ENCODE measurements at places on chromosomes 5 and 9.

- H3K4me1 ChIP-seq = peaks cover 10% of the 10 kb centered on the region
- H3K27me3 ChIP-seq = peaks cover 95% of the 10 kb centered on the region
- H3K27ac ChIP-seq = no peak overlapping the region
- no peak for DNase-seq
- no peaks in the 10 kb centered on the region for H3K36me3 ChIP-seq
Observed at GRCh38 chr9:132146039-132146438, 15.8 kb upstream of the NTNG2 start.

GRCh38 chr9:95193067-95193466 is 124.4 kb downstream of the FANCC start:
- peaks cover 28% of the 10 kb centered on the region for H3K4me1 ChIP-seq
- H3K27ac ChIP-seq = no peak overlapping the region
- H3K27me3 ChIP-seq = no peaks in the 10 kb centered on the region
- H3K36me3 ChIP-seq = no peaks in the 10 kb centered on the region
- DNase-seq = no peak

DNA sequence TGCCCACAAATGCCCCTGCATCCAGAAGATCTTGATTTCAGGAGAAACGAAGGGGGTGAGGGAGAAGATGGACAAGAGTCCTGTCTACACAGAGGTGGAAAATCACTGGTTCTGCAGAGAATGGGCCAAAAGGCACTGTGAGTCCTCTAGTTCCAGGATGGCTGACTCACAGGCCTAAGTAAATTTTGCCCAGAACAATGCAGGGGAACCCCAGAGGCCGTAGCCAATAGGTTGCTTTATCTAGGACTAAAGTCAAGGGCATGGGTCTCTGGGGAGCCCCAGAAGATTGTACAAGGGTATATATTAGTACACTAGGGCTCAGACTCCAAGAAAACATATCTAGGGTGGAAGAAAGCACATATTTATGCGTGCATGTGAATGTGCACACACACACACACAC is 98.0 kb downstream of the SLIT3 start:
- H3K4me1 ChIP-seq = no peaks in the 10 kb centered on the region

- peaks cover 8% of the 10 kb centered on the region for H3K4me1 ChIP-seq
- DNase-seq = no peak
- H3K27ac ChIP-seq = no peak overlapping the region
- no peaks in the 10 kb centered on the region for H3K36me3 ChIP-seq
- H3K4me3 ChIP-seq = no peak overlapping the region
Observed at GRCh38 chr5:40601198-40601868, 78.4 kb upstream of the PTGER4 start.

- no peaks in the 10 kb centered on the region for H3K36me3 ChIP-seq
- no peaks in the 10 kb centered on the region for H3K27me3 ChIP-seq
- DNase-seq = no peak
- H3K4me3 ChIP-seq = no peak overlapping the region
- peaks cover 35% of the 10 kb centered on the region for H3K4me1 ChIP-seq
Observed at GRCh38 chr5:178463321-178464155, 126.7 kb downstream of the COL23A1 start.

GRCh38 chr9:136080716-136081112 is 14.4 kb downstream of the NACC2 start:
- H3K36me3 ChIP-seq = peaks cover 8% of the 10 kb centered on the region
- H3K4me3 ChIP-seq = no peak overlapping the region
- no peak for DNase-seq
- H3K27ac ChIP-seq = no peak overlapping the region
- H3K27me3 ChIP-seq = no peaks in the 10 kb centered on the region

DNA sequence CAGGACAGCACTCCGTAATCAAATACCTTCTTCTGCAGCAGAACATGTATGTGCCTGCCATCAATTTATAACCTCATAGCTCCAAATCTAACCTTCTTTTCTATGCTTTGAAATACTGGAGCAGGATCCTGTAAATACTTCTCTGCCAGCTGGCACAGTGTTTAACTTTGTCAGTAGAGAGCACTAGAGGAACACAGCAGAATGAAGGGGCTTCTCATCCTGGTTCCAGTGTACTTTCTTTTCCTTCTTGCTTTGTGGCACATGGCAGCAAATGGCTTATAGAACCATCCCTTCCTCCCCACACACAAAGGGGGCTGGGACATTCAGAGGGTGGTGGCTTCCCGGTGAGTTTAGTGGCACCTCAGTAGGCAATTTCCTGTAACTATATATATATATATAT is 3.8 kb upstream of the FBXW11 start:
- no peak overlapping the region for H3K27ac ChIP-seq
- no peaks in the 10 kb centered on the region for H3K27me3 ChIP-seq
- no peaks in the 10 kb centered on the region for H3K36me3 ChIP-seq
- DNase-seq = no peak
- peaks cover 43% of the 10 kb centered on the region for H3K4me1 ChIP-seq

GRCh38 chr5:159877894-159878448 is 38.3 kb upstream of the ADRA1B start:
- H3K27me3 ChIP-seq = no peaks in the 10 kb centered on the region
- peaks cover 26% of the 10 kb centered on the region for H3K4me1 ChIP-seq
- H3K27ac ChIP-seq = peak overlapping the region; percentile 81
- H3K4me3 ChIP-seq = no peak overlapping the region
- DNase-seq = peak; percentile 66

GRCh38 chr9:125580701-125581286 is 126.2 kb downstream of the MAPKAP1 start:
- H3K4me3 ChIP-seq = no peak overlapping the region
- DNase-seq = no peak
- no peaks in the 10 kb centered on the region for H3K27me3 ChIP-seq
- peaks cover 9% of the 10 kb centered on the region for H3K4me1 ChIP-seq
- H3K36me3 ChIP-seq = peaks cover 13% of the 10 kb centered on the region

DNA sequence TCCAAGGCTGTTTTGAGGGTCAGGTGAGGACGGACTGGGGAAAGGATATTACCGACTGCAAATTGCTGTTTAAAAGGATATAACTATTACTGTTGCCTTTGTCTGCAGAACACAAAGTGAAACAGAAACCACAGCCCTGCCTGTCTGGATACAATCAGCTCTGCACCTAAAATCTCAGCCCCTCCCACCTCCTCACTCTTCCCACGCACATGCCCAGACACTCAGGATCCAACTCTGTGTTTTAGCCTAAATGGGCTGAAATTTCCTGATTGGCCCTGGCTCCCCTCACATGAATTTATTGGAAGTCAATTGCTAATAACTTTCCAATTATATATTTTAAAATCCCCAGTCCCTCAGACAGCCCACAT is 176.3 kb upstream of the PPP1R26 start:
- H3K27me3 ChIP-seq = peaks cover 86% of the 10 kb centered on the region
- H3K36me3 ChIP-seq = no peaks in the 10 kb centered on the region
- H3K27ac ChIP-seq = no peak overlapping the region
- no peak for DNase-seq
- H3K4me3 ChIP-seq = no peak overlapping the region
- H3K4me1 ChIP-seq = no peaks in the 10 kb centered on the region

GRCh38 chr5:142152384-142152732 is 43.8 kb downstream of the NDFIP1 start:
- H3K27me3 ChIP-seq = no peaks in the 10 kb centered on the region
- no peak overlapping the region for H3K27ac ChIP-seq
- peaks cover 24% of the 10 kb centered on the region for H3K4me1 ChIP-seq
- no peak overlapping the region for H3K4me3 ChIP-seq
- no peak for DNase-seq

- peaks cover 21% of the 10 kb centered on the region for H3K4me1 ChIP-seq
- no peak for DNase-seq
- H3K4me3 ChIP-seq = peak overlapping the region; percentile 95
- H3K36me3 ChIP-seq = no peaks in the 10 kb centered on the region
- peak overlapping the region; percentile 81 for H3K27ac ChIP-seq
Observed at GRCh38 chr5:115295777-115296123, 704 bp downstream of the CCDC112 start.

DNA sequence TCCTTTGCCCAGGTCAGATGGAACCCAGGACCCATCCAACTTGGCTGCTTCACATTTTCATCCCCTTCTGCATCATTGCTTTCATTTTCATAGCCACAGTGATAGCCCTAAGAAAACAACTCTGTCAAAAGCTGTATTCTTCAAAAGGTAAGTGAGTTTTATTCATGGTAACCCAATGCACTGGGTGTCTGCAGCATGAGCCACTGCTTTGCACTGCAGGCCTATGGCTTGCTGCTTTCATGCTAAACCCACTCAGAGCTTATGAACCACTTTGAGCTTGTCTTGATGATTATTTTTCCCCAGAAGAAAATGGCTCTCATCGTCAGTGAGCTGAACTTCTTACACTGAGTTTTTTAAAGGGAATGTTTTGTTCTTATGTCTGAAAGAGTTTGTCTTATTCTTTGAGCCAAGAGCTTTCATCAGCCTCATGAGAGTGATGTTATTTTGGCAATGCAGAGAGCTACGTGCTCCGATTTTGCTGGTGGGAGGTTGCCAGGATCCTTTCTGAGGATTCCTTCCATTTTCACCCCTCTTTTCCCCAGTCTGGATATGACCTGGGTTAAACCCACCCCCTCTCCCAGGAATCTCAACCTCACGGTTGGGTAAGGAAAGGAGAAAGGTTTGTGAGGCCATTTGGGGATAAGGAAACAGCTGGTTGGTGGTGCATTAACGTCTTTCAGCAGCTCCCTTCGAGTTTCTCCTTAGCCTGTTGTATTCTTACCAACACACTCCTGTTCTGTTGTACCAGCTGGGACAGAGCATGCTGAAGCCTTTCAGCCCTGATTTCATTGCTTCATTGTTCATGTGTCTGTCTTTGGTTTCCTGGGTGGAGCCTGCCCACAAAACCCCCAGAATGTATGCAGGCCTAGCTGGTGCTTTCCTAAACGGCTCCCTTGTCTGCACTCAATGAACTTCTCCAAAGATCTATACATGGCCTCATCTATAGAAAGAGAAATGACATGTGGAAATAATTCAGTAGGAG is 47.6 kb downstream of the PDCD1LG2 start:
- H3K4me3 ChIP-seq = peak overlapping the region; percentile 12
- DNase-seq = no peak
- no peaks in the 10 kb centered on the region for H3K27me3 ChIP-seq
- H3K36me3 ChIP-seq = no peaks in the 10 kb centered on the region

- no peak for DNase-seq
- H3K36me3 ChIP-seq = no peaks in the 10 kb centered on the region
- no peak overlapping the region for H3K27ac ChIP-seq
- no peaks in the 10 kb centered on the region for H3K27me3 ChIP-seq
- H3K4me3 ChIP-seq = no peak overlapping the region
Observed at GRCh38 chr5:86374611-86375010, 243.1 kb upstream of the COX7C start.

- DNase-seq = no peak
- H3K27ac ChIP-seq = no peak overlapping the region
- H3K36me3 ChIP-seq = no peaks in the 10 kb centered on the region
Observed at GRCh38 chr9:128136816-128137793, 9.6 kb upstream of the PTGES2 start.

DNA sequence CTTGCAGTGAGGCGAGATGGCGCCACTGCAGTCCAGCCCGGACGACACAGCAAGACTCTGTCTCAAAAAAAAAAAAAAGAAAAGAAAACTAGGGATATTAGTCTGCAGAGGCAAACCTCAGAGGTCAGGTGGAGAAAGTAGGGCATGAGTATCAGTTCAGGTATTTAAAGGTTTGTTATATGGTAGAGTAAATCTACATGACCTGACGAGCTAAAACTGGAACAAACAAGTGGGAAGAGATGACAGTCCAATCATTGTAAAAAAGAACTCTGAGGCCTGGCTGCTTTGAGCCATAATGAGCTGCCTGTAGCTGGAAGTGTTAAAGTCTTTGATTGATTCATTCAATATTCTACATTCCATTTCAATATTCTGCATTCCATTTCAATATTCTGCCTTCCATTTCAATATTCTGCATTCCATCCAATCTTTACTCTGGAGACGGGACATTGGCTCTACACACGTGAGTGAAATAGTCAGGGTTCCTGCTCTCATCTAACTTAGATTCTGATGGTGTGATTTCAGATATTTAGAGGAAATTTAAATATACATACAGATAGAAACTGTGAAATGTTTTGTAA is 28.9 kb upstream of the GRAMD2B start:
- H3K36me3 ChIP-seq = no peaks in the 10 kb centered on the region
- H3K4me3 ChIP-seq = no peak overlapping the region
- DNase-seq = no peak
- no peaks in the 10 kb centered on the region for H3K4me1 ChIP-seq
- no peaks in the 10 kb centered on the region for H3K27me3 ChIP-seq

GRCh38 chr9:5938449-5938848 is 47.8 kb downstream of the MLANA start:
- H3K36me3 ChIP-seq = peaks cover 4% of the 10 kb centered on the region
- peaks cover 7% of the 10 kb centered on the region for H3K4me1 ChIP-seq
- DNase-seq = no peak
- no peaks in the 10 kb centered on the region for H3K27me3 ChIP-seq
- H3K4me3 ChIP-seq = no peak overlapping the region

DNA sequence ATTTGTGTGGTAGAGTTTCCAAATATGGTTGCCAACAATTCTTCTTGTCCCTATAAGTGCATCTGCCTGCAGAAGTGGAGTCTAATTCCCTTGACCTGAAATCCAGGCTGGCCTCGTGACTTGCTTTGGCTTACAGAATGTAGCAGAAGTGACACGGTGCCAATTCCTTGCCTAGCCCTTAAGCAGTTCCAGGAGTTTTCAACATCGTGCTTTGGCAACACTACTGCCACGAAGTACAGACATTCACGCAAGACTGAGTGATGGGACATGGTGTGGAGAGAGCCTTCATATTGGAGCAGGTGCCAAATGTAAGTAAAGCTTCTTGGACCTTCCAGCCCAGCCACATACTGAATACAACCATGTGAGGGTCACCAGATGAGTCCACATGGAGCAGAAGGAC is 92.9 kb upstream of the NEK6 start:
- H3K36me3 ChIP-seq = no peaks in the 10 kb centered on the region
- H3K27me3 ChIP-seq = no peaks in the 10 kb centered on the region
- no peak overlapping the region for H3K4me3 ChIP-seq
- H3K27ac ChIP-seq = no peak overlapping the region
- DNase-seq = peak; percentile 26
- H3K4me1 ChIP-seq = no peaks in the 10 kb centered on the region

GRCh38 chr5:151015974-151016587 is 4.3 kb upstream of the GPX3 start:
- no peak overlapping the region for H3K4me3 ChIP-seq
- H3K4me1 ChIP-seq = peaks cover 34% of the 10 kb centered on the region
- H3K36me3 ChIP-seq = no peaks in the 10 kb centered on the region
- DNase-seq = no peak
- peak overlapping the region; percentile 37 for H3K27ac ChIP-seq

DNA sequence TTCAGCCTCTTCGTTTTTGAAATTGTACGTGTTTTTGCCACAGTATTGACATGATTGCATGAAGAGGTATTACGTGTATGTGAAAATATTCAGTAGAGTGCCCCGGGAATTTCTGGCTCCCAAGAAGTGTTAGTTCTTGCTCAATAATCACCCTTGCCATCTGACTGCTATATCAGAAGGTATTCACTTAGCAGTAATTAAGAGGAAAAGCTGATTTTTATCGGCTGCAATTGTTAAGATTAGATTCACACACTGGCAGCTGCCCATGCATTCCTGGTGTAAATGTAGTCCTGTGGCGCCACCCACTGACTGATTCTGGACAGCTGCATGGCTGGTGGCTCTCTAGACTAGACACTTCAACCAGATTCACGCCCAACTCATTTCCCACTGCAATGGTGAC is 440.1 kb upstream of the ADAMTS16 start:
- no peak overlapping the region for H3K4me3 ChIP-seq
- peaks cover 8% of the 10 kb centered on the region for H3K27me3 ChIP-seq
- DNase-seq = peak; percentile 24
- H3K27ac ChIP-seq = no peak overlapping the region
- H3K36me3 ChIP-seq = no peaks in the 10 kb centered on the region
- no peaks in the 10 kb centered on the region for H3K4me1 ChIP-seq

- peaks cover 10% of the 10 kb centered on the region for H3K27me3 ChIP-seq
- H3K4me3 ChIP-seq = no peak overlapping the region
- no peak overlapping the region for H3K27ac ChIP-seq
Observed at GRCh38 chr9:76886318-76886717, 19.6 kb downstream of the PRUNE2 start.

GRCh38 chr5:122581629-122582028 is 193.3 kb upstream of the SNX2 start:
- H3K4me3 ChIP-seq = no peak overlapping the region
- peaks cover 53% of the 10 kb centered on the region for H3K27me3 ChIP-seq
- no peaks in the 10 kb centered on the region for H3K36me3 ChIP-seq
- H3K4me1 ChIP-seq = no peaks in the 10 kb centered on the region

Data from left ventricle myocardium inferior (tissue), 1 donor.